Brain pericyte (primary cell): ENCODE measurements at places on chromosomes 2 and 18.

DNA sequence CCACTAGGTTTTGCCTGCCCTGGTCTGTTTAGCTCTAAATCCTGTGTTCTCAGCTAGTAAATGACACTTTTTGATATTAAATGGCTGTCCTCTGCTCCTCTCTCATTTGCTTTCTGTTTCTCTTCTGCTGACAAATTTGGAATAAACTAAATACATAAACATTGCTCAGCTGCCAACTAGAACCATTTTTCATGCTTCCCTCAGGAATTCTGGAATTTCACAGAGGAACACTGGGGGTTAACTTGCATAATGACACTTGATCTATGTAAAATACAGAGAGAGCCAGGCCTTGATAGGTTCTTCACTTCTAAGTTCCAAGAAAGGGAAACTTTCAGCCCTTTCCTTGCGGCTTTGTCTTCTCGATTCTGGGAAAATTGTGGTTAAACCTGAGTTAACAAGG is 450.6 kb upstream of the ST6GAL2 start:
- no peak for DNase-seq

- DNase-seq, result no peak
These were observed 1.4 kb downstream of the SPATS2L start for GRCh38 chr2:200307724-200308545.

DNA sequence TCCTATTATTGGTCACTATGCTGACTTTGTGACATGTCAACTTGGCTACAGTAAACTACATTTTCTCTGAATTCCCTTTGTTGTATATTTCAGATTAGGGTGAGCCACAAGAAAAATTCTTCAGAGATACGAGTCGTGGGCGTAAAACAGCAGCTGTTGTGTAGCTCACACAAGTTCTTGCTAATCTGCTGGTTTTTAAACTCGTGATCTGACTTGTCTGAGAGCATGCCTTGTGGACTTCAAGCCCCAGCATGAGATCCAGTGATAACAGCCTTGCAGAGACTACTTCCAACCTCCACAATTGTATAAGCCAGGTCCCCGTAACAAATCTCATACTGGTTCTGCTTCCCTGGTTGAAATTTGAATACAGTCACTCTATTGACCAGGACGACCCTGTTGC is 259.8 kb upstream of the LYPD1 start:
- DNase-seq, result no peak

- no peak for DNase-seq
These were observed 327.9 kb downstream of the EN1 start for GRCh38 chr2:118519511-118519910.

DNA sequence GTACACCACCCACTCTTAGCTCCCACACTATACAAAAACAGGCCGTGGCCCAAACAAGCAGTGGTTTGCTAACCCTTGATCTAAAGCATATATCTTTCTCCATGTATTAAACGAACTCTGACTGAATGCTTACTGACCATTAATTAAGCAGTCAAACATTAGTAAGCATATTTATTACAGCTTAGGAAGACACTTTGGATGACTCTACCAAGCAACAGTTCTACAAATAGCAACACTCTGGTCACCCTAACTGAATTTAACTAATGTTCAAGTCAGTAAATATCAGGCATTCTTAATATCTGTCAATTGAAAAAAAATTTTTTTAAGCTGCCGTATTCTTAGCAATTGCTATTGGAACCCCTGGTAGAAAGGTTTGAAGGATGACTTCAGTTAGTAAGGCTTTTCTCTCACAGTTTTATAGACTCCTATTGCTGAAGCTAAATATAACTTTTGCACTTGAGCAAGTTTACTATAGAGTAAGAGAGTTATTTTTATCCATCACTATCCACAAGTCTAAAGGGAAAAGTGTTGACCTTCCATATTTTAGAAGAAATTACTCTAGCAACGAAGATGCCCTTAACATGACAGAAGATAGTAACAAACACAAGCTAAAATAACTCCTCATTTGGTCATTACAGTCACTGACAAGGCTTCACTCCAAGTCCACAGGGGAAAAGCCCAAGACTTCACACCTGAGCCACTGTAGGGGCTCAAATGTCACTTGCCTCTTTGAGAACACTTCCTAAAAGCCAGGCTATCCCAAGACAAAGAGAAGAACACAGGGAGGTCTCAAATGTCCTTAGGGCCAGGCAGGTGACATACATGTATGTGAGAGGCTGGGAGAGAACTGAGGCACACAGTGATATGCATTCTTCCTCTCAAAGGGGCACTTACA is 74.4 kb downstream of the RTN4 start:
- no peak for DNase-seq

DNA sequence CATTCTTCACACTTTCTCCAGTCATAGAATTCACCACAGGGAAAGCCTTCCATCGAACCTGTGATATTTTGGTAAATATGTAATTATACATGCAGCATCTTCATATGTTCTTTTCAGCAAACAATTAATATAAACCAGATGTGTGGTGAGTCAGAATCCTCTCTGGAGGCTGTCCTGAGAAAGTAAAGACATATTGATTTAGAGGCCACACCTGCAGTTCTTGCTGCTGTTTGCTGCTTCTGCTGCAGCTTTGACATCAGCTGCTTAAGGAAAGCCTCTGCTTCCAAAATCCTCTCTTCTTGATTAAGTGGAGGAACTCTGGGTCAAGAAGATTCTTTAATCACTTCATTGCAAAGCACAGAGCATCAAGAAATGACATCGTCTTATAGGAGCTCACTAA is 568.8 kb upstream of the ZEB2 start:
- DNase-seq, result peak; percentile 45

- DNase-seq, result no peak
These were observed 889.3 kb upstream of the CELF4 start for GRCh38 chr18:38454764-38455469.

DNA sequence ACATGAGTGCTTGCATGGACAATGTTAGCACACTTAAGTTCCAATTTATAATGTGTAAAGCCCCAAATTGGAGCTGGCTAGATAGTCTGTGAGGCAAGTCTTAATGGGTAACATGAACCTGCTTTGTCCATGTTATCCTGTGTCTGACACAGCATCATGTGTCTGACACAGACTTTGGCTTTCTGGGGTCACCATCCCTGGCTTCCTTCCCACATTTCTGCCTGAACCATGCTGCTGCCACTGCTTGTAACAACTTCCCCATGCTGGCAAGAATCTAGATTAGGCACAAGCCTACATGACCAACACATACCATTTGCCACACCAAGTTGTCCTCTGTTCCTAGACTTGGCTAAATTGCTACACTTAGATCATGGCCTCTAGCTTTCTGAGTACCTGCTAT is 49.8 kb upstream of the ZBTB7C start:
- no peak for DNase-seq

- no peak for DNase-seq
These were observed 74.4 kb downstream of the SOX11 start for GRCh38 chr2:5766561-5766960.

GRCh38 chr2:60934165-60934722 is 52.9 kb downstream of the REL start:
- DNase-seq, result no peak

GRCh38 chr2:55985406-55985805 is 61.8 kb upstream of the EFEMP1 start:
- no peak for DNase-seq

DNA sequence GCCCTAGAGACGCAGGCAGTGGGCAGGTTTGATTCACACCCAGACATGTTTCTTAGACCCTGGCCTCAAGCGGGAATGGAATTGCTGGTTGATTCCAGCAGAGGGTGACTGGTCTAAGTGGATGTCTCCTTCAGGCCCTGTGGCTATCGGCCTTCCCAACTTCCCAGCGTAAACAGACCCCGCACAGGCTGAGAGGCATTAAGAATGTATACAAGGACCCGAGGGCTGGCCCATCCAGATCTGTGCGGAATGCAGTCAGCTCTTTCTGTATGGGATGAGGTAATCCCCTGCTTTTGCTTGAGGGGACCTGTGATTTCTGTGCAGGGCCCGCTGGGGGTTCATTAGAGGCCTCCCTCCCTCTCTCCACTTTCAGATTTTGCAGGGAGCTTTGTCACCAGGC is 6.5 kb downstream of the ACKR3 start:
- no peak for DNase-seq

- peak; percentile 82 for DNase-seq
These were observed 881 bp upstream of the FAM161A start for GRCh38 chr2:61854564-61855317.

DNA sequence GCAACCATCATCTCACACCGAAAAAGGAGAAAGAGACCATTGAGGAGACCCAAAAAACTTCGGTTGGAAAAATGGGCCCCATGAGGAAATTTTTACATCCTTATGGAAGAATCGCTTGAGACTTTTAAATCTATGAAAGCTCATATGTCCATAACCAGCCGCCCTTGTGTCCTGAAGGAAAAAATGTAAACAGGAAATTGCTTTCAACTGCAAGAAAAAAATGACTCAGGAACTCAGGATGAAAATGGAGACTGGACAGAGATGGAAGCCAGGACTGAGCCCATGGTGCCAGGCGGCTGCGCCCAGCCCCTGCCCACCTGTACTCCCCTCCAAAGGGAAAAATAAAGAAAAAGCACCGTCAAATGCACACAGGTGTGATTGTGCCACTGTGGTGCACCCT is 81.5 kb upstream of the SLC66A3 start:
- DNase-seq, result no peak

DNA sequence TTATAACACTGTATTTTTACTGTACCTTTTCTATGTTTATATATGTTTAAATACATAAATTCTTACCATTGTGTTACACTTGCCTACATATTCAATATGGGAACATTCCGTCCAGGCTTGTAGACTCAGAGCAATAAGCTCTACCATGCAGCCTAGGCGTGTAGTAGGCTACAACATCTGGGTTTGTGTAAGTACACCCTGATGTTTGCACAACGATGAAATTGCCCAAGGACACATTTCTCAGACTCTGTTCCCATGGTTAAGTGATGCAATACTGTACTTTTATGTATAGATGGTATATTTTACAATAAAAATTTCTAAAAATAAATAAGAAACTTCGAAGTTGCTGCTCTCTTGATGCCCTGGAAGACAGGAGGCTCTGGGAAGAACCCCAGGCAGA is 38.4 kb downstream of the YPEL5 start:
- no peak for DNase-seq

- no peak for DNase-seq
These were observed 85.9 kb upstream of the FOXI3 start for GRCh38 chr2:88538362-88538917.

DNA sequence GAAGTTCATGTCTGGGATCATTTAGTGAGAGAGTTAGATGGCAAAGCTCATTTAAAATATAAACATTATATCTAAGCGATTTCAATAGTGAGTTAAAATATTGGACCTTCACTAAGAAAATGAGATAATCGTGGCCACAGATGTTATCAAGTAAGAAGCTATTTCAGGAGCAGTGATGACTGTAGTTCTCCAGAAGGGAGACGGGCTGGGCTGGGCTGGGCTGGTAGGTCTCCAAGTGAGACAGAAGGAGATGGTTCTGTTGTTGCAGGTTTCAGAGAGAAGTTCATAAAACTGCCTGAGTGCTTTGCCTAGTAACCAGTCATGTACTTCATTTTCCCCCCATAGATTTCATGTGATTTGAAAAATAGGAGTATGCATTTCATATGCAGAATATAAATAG is 130.1 kb upstream of the DAPL1 start:
- DNase-seq, result no peak

DNA sequence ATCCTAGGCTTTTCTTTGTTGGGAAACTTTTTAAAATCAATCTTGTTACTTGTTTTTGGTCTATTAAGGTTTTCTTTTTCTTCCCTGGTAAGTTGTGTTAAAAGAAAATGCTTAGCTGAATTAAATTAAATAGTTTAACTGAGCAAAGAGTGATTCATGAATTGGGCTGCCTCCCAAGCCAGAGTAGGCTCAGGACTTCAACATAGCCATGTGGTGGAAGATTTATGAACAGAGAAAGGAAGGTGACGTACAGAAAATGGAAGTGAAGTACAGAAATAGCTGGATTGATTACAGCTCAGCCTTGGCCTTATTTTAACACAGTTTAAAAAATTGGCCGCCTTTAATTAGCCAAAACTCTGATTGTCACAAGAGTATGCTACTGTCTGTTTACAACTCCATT is 27.9 kb upstream of the GALNT5 start:
- no peak for DNase-seq

DNA sequence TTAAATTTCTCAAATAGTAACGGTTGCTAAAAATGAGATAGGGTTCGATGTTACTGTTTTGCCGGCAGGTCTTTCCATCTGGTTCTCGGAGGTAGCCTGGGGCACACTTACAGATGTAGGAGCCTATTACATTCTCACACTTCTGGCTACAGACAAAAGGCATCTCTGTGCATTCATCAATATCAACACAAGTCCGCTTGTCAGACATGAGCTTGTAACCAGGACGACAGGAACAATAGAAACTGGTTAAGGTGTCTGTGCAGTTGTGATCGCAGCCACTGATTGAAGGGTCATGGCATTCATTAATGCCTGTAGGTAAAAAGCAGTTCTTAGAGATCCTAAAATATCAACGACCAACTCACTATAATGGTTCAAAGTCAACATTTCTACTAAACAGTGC is 116.3 kb downstream of the DHRS9 start:
- no peak for DNase-seq

DNA sequence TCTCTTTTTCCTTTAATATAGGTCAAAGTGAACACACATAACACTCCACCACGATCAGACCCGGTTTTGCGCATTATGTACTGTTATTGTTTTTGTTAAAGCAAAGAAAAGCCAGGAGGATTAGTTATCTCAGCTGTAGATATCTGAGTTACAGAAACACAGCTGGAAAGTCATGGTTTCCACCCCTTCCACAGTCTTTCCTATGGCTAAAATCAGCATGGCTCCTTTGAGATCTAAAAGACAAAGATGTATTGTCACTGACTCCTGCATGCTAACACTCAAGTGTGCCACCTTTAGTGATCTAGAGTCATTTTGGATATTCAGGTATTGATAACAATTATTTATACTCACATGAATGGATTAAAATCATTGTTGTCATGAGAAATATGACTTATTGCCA is 260.0 kb downstream of the FIGN start:
- DNase-seq, result peak; percentile 56

GRCh38 chr2:232354069-232354468 is 24.5 kb upstream of the ALPP start:
- no peak for DNase-seq

DNA sequence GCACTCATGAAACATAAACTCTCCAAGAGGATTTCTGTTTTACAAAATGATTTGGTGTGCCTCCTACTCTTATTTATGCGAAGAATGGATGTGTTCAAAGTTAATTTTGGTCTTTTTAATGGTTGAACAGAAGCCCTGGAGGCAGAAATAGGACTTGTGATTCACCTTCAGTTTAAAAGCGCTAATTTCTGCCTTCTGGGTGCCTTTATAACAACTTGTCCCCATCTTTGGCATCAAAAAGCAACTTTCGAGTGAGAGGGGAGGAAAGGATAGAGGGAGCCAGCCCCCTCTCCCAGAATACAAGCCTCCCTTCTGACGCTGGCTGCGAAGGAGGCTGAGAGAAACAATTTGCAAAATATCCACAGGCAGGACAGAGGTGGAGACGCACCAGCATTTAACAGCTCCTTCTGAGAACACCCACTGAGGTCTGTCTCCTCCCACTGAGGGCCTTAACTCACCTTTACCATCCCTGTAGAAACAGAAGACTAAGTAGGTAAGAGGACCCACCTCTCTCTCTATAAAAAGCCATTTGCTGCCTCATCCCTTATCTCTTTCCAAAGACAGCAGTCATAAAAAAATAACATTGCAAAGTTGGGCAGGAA is 24.3 kb upstream of the BCL11A start:
- DNase-seq, result no peak
